A549 treated with dexamethasone at 1 μM for 4 hours (cell line): ENCODE measurements at places on chromosomes 12 and 14. TPM values are rescaled to one million over a fixed set of nuclear protein-coding genes. Genes with fewer than 3 reads are reported as not detected.

EIF5 gene
- 188 to 274 TPM (median 238 TPM) in 5 replicates for total RNA-seq

HNF1A gene
- total RNA-seq = 2.8 to 4.9 TPM (median 4.5 TPM) in 5 replicates

ZDHHC22 gene
- total RNA-seq = 0.20 to 0.27 TPM (median 0.23 TPM) in 5 replicates

DCN gene
- not detected in 5 replicates for total RNA-seq

WNT1 gene
- total RNA-seq = 0.07 to 0.28 TPM (median 0.18 TPM) in 5 replicates

VWF gene
- 0.03 to 0.31 TPM (median 0.24 TPM) in 5 replicates for total RNA-seq

SERPINA6 gene
- total RNA-seq = 0.95 to 1.6 TPM (median 1.4 TPM) in 5 replicates

TEP1 gene
- total RNA-seq = 6.6 to 12.1 TPM (median 10.0 TPM) in 5 replicates
